Stimulated activated CD4-positive, alpha-beta T cell treated with anti-CD3 and anti-CD28 coated beads, Interleukin-12 subunit alpha, Interleukin-12 subunit beta, amount 100 ng/mL, for 24 hours (primary cell): ENCODE measurements at places on chromosomes 1 and 21.

GRCh38 chr1:203320591-203321272 is 15.4 kb downstream of the BTG2 start:
- DNase-seq, result no peak

GRCh38 chr1:32627596-32628162 is 22.7 kb downstream of the ZBTB8OS start:
- DNase-seq, result no peak

DNA sequence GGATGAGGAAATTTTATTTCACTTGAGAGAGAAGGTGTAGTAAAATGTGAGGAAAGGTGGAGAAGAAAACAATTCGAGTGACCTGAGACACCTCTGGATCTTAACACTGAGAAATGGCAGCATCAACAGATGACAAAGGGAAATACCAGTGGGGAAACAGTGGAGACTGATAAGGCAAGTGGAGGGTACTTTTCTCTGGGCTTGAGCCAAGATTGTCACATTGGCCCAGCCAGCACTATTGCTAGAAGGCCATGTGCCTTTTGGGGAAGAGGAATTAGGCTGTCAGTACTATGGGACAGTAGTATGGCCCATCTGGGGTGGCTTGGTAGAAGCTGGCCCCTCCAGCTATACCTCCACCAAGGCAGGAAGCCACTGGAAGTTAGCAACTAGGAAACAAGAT is 8.4 kb downstream of the SYPL2 start:
- DNase-seq, result no peak

DNA sequence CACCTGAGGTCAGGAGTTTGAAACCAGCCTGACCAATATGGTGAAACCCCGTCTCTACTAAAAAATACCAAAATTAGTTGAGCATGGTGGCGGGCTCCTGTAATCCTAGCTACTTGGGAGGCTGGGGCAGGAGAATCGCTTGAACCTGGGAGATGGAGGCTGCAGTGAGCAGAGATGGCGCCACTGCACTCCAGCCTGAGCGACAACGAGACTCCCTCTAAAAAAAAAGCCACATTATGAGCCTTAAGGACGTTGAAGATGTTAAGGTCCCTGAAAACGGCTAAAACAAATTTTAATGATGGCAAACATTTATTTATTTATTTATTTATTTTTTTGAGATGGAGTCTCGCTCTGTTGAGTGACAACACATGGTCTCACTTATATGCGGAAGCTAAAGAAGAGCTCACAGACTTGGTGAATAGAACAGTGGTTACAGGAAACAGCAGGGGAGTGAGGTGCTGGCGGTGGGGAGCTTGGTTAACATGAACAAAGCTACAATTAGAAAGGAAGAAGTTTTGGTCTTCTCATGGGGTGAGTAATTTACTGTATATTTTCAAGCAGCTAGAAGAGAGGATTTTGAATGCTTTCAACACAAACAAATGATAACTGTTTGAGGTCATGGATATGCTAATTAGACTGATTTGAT is 47.1 kb downstream of the TCP10L start:
- no peak for DNase-seq

DNA sequence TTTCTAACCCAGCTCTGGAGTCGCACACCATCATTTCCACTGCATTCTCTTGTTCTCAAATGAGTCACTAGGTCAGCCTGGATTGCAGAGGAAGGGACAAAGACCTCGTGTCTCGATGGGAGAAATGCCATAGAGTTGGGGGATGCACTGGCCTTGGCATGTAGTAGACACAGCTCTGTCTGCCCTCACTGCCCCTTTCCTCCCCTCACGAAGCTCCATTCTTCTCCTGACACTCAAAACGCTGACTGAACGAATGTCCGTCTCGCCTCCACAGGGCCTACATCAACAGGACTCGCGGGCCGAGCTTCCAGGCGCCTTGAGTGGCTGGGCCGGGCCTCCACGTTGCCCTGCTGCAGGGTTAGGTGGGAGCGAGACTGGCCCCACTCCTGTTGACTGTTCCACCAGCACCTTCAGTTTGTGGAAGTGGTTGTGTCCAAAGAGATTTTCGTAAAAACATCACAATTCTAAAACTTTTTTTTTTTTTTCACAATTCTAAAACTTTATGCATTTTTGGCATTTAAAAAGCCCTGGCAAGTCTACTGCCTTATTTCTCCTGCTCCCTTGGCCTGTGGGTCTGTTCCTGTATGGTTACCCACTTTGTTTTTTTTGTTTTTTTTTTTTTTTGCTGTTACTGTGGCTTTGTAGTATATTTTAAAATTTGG is 18.8 kb downstream of the PKNOX1 start:
- no peak for DNase-seq

GRCh38 chr1:156768610-156769295 is 1.4 kb downstream of the PRCC start:
- no peak for DNase-seq

GRCh38 chr1:105260001-105260400 is 1510.3 kb downstream of the AMY1C start:
- no peak for DNase-seq

GRCh38 chr1:205928317-205928716 is 14.9 kb downstream of the SLC26A9 start:
- DNase-seq, result no peak

GRCh38 chr1:193891788-193892187 is 705.4 kb upstream of the B3GALT2 start:
- no peak for DNase-seq

DNA sequence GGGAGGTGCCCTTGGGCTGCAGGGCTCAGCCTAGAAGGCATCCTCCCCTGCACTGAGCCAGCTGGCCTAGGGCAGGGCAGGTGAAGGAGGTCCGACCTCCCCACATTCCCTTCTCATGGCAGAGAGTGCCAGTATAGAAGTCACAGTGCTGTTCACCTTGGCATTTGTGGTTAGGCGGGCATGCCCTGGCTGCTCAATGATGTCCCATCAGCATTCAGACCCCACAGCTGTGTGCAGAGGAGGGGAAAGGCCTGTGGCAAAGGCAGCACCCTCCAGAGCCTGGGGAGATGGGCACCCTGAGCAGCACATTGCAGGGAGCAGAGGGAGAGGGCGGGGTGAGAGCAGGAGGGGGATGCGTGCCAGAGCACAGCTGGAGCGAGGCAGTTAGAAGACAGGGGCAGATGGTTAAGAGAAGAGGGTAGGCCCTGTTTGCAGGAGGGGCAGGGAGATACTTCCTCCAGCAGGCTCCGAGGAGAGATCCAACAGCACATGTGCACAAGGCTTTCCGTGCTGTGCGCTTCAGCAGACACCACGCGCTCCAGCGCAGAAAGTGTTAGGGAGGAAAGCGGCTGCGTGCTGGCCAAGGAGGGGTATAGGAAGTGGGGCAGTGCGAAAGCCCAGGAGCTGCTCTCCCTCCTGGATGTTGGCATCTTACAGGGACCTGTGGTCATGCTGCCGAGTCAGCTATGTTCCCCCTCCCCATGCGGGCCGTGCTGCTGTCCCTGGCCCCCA is 43.7 kb upstream of the COL6A1 start:
- no peak for DNase-seq

- DNase-seq, result no peak
Observed at GRCh38 chr1:12552951-12553921, 64.8 kb downstream of the DHRS3 start.

GRCh38 chr1:92940541-92940940 is 20.7 kb downstream of the DIPK1A start:
- no peak for DNase-seq

DNA sequence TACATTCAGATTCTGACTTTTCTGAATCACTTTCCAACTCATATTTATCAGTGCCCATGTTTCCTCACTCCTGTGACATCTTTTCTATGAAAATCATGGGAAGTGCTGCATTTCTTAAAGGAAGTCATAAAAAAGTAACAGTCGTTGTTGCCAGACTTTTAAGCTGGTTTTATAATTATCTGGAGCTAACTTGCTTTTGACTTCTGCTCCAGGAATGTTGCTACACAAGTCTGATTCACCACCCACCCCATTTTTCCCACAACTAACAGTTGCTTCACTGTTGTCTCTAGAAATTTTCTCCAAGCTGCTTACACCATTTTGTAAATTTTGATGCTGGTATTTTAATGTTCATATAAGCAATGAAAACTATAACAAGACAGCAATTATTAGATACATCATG is 12.2 kb downstream of the FCRLB start:
- no peak for DNase-seq

DNA sequence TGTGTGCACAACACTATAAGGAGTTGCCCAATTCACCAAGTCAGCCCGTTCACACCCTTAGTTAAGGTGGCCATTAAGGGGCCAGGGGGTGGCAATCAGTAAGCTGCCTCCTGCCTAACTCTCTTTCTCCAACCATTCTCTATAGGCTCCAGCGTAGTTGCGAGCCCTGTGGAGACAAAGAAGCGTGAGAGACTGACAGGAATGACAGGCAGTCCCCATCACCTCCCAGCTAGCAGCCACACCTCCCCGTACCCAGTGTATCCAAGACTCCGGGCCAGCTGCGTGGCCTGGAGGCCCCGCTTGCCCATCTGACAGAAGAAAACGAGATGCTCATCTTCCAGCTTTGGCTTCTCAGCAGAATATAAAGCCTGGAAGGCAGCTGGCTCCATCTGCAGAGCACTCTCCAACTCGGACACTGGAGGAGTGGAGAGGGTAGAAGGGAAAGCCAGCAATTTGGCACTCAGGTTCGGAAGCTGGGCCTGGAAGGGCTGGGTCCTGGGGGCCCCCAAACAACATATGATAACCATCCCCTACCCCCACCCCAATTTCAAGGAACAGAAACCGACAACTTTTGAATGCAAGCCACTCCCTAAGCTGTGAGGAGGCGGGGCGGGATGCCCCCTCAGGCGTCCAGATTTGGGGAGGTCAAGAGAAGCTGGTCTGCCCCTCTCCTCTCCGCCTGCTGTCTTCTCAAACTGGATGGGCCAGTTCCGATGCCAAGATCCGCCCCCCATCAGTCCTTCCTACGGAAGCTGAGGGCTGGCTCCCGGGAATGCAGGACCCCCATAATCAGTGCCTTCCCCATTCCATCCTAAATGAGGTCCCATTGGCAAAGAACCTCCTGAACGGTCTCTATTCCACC is 872 bp downstream of the TSTD1 start:
- no peak for DNase-seq

GRCh38 chr1:52153010-52153409 is 11.1 kb downstream of the ZFYVE9 start:
- DNase-seq, result no peak

- DNase-seq, result no peak
Observed at GRCh38 chr1:240701412-240701811, 89.5 kb upstream of the GREM2 start.

DNA sequence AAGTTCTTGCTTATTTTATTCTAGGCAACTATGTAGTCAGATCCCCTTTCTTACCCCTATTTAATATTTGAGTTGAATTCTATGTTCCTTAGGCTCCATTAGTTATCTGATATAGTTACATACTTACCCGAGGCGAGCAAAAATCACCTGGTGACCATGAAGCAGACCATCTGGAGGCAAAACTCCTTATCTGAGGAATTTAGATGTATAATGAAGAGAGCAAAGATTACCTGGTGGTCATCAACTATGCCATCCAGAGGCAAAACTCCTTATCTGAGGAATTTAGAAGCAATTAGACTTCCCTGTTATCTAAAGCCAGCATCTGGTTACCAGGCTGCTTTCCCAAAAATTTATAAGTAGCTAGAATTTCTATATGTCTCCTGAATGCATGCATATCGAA is 129.9 kb downstream of the PATJ start:
- no peak for DNase-seq

DNA sequence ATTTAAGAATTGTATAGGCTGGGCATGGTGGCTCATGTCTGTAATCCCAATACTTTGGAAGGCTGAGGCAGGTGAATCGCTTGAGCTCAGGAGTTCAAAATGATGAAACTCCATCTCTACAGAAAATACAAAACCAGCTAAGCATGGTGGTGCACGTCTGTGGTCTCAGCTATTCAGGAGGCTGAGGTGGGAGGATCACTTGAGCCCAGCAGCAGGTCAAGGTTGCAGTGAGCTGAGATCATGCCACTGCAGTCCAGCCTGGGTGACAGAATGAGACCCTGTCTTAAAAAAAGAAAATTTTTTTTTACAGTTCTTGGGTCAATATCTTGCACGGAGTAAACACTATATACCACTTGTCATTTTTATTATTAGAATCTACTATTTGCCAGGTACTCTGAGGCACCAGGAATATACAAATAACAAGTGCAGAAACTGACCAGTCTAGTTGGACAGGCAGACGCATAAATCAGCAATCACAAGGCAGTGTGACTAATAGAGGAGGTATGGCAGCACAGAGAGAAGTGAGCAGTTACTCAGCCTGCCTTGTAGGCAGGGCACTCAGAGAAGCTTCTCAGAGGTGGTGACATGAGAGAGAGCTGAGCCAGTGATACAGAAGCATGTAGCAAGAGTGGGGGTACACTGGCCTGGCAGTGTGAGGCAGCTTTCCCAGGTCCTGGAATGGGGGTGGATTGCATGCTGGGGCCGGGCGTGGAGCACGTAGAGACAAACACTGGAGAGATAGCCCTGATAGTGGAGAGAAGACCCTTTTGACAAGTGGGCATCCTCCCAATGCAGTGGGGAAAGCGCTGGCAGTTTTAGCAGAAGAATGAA is 8.0 kb downstream of the PHLDA3 start:
- no peak for DNase-seq

GRCh38 chr1:180264595-180264994 is 34.5 kb downstream of the LHX4 start:
- no peak for DNase-seq

- DNase-seq, result no peak
Observed at GRCh38 chr1:71464016-71464415, 383.2 kb upstream of the ZRANB2 start.

- DNase-seq, result no peak
Observed at GRCh38 chr1:36463463-36463802, 751 bp downstream of the MRPS15 start.

- DNase-seq, result no peak
Observed at GRCh38 chr1:60923389-60924087, 158.8 kb upstream of the NFIA start.

DNA sequence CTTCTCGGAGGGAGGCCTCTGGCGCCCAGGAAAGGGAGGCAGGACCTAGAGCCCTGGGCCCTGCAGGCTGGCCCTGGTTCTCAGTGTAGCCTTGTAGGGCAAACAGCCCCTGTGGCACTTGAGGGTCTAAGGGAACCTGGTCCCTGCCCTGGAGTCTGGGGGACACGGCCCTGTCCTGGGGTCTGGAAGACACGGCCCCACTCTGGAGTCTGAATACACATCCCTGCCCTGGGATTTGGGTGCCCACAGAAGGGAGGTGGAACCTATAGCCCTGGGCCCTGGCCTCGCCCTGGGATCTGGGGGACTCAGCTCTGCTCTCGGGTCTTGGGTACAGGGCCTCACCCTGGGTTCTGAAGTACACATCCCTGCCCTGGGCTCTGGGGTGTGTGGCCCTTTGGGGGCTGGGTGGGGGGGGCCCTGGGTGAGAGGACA is 97.9 kb downstream of the OBSCN start:
- DNase-seq, result no peak

GRCh38 chr1:33322870-33323585 is 2.1 kb upstream of the A3GALT2 start:
- no peak for DNase-seq

GRCh38 chr1:217184854-217185253 is 446.0 kb downstream of the GPATCH2 start:
- DNase-seq, result no peak

GRCh38 chr1:204190212-204191211 is 5.8 kb downstream of the KISS1 start:
- DNase-seq, result no peak
